Activated T-cell treated with anti-CD3 and anti-CD28 coated beads for 1 hour (primary cell): ENCODE measurements at places on chromosomes 6 and 20.
A peak's percentile ranks its signal among the peaks of the same experiment; 100 is the strongest.

DNA sequence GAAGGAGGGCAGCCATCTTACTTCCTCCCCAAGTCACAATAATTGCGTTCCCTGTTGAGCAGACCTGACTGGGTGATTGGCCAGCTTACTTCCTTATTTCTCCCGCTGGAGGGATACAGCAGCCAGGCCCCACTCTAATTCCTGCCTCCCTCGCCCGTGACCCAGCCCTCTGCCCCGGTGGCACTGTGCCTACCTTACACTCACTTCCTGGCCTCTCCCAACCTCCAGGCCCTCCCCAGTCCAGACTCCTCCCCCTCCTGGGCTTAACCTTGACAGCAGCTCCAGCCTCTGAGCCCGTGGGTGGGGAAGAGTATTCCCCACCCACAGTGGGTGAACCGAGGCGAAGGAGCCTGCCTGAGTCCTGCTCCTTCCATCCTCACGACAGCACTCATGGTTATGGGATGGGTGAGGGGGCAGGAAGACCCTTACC, 3.0 kb downstream of the BAK1 start:
- DNase-seq: no peak

DNA sequence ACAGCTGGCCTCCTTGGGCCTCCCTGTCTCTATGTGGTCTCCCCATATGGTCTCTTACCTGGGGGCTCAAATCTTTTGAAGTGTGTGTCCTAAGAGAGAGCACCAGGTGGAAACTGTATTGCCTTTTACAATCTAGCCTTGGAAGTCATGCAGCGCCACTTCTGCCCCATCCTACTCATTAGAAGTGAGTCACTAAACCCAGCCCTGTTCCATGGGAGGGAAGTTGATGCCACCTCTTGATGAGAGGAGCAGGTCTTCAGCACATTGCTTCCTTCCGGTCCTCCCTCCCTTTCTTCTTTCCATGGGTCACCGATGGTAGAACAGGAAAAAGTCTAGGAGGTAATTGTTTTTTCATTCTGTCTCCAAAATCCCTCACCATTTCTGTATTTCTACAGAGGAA, 156.3 kb downstream of the FOXA2 start:
- DNase-seq: no peak

DNA sequence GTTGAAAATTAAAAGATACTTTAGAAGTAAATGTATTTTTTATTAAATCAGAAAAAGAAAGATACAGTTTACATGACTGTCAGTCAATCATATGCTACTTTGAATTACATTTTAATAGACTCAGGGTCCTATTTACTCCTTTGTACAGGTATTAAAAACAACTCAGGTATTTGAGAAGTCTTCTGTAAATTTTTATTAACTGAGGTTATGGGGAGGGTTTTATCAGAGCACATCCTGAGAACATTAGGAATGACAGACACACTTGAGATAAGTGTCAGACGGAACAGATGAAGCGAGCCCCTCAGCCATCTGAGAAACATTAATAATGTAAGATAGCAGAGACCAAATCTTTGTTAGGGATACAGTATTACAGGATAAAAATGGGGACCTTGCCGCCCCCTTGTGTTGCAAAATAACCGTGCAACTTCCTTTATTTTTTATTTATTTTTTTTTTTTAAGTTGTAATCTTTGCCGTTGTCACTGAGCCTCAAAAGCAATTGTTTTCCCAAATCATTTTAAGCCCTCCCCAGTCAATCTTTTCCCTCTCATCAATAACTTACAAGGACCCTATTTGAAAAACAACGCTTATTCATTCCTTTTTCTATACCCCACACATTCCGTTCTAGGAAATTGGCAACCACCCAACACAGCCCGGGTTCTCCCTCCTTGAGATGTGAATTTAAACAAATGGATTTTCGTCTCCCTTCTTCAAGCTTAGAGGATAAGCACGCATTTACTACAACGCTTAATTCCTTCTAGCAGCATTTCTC, 126.7 kb downstream of the BCAS1 start:
- DNase-seq: peak; percentile 19

DNA sequence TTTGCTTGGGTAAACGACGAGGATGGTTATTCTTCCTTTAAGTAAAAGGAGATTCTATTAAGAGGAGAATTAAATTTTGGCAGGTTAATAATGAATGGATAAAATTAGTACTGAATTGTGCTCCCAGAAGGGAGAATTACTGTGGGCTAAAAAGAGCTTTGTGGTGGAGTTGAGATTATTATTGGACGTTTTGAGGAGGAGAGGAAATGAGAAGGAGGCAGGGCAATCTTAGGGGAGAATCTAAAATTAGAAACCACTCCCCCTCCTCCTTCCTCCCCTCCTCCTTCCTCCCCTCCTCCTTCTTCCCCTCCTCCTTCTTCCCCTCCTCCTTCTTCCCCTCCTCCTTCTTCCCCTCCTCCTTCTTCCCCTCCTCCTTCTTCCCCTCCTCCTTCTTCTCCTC, 331.8 kb downstream of the PRL start:
- DNase-seq: no peak

DNA sequence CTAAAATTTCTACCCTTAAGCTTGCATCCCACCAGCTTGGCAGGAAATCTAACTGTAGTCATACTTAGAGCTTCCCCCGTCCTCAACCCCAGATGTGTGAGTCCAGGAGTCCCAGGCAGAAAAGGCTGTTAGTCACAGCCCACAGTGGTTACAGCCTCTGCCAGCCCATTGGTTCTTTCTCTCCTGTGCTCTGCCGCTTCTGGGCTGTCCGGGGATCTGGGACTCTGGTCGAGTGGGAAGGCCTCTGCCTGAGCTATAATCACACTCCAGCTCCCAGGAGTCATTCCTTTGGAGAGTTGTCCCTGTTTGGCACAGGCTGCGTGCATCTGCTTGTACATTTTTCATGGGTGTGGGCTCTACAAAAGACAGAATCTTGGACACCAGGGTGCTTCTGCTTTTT, 45.6 kb upstream of the FYN start:
- DNase-seq: no peak

DNA sequence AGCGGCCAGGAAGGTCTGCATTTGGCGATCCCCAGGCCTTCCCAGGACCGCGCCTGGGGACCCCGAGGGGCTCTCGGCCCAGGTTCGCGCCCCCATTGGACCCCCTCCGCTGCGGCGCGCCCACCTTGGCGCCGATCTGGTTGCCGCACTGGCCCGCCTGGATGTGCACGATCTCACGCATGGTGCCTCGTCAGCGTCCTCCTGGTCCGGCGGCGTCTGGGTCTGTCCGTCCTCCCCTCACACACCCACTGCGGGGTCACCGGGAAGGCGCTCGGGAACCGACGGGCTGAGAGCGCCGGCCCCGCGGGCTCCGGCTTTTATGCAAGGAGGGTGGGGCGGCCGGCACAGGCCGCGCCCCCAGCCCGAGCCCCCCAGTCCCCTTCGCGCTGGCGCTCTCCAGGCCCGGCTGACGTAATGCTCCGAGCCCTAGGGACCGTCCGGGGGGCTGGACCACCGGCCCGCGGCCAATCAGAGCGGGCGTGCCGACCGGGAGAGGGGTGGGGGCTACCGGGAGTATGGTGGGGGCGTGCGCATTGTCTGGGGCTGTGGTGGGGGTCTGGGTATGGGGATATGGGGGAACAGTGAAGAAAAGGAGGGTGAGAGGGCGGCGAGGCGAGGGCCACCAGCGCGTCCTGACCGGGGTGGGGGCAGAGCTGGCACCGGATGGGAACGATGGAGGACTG, at the start of gene TUBB2B:
TUBB2B (minus strand) TSS at position 291 of the 683 bp plus-strand sequence; CDS start at position 181, 110 bp downstream.
- DNase-seq: no peak

DNA sequence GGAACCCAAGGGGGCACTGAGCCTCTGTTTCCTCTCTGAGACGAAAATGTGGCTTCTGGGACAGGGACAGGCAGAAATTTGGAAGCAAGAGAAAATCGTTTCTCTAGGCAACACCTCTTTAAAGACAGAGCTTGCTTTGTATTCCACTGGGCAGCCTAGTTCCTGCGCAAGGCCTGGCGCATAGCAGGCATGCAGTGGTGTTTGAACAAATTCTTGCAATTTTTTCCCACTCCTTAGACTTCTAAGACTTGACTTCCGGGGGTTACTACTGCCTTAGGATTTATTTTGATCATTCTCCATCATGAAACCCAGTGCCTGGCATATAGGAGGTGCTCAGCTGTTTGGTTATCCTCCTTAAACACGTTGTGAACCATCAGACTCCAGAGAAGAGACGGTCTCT, 249.0 kb upstream of the KCNG1 start:
- DNase-seq: no peak

- no peak for DNase-seq
These were observed 104.9 kb downstream of the FOXO3 start for GRCh38 chr6:108665495-108666196.

DNA sequence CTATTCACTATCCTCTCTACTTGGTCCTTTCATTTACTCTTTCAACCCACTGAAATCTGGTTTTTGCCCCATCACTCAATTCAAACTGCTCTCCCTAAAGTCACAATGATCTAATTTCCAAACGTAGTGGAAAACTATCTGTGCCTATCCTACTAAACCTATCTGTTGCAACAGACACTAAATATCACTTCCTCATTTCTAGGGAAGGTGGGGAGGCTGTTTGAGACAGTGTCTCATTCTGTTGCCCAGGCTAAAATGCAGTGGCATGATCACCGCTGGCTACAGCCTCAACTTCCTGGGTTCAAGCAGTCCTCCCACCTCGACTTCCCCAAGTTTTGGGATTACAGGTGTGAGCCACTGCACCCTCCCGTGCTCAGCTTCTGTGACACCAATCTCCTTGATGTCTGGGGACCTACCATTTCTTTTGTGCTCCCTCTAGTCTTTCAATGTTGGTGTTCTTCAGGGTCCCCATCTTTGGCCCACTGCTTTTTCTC, 8.8 kb downstream of the RANBP9 start:
- DNase-seq: no peak

- DNase-seq: no peak
These were observed 7.7 kb upstream of the BACH2 start for GRCh38 chr6:90304308-90304707.

DNA sequence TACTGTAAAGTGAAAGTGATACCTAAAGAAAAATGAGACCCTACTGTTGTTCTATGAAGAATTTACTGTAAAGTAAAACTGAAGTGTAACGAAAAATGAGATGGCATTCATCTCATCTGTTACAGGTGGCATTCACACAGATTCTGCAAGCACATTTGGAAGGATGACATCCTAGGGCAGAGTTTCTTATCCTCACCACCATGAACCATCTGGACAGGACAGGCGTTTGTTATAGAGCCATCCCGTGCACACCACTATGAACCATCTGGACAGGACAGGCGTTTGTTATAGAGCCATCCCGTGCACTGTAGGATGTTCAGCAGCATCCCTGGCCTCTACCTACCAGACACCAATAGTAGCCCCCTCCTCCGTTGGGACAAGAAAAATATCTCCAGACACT, 294.8 kb downstream of the GMDS start:
- DNase-seq: no peak

DNA sequence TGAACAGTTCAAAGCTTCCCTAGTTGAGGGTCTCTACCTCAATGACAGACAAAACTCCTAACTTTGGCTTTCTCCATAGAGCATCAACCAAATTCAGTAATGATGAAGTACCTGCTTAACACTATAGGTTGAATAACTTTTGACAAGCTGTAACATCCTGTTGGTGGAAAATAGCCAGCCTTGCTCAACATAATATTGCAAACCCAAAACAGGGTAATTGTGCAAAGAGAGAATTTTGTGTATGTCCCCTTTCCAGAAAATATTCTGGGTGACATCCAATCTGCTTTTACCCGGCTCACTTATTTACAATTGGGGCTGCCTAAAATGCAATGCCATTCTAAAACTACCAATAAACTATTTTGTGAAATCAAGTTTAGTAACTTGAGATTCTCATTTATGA, 72.8 kb downstream of the ATXN1 start:
- DNase-seq: no peak

DNA sequence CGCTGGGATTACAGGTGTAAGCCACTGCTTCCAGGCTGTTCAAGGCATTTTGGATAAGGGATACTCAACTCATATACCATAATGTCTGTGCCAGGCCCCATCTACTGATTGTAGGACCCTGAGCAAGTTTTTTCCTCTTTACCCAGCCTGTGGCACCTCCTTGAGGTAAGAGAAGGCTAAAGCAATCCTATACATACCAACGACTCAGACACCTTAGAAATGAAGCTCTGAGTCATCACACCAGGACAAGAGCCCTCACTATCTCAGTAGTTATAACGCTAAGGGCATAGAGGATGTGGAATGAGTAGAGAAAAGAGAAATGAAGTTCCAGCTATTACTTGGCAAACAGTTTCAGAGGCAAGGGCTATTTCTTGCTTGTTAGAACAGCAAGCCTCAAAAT, 16.9 kb downstream of the NDRG3 start:
- no peak for DNase-seq

DNA sequence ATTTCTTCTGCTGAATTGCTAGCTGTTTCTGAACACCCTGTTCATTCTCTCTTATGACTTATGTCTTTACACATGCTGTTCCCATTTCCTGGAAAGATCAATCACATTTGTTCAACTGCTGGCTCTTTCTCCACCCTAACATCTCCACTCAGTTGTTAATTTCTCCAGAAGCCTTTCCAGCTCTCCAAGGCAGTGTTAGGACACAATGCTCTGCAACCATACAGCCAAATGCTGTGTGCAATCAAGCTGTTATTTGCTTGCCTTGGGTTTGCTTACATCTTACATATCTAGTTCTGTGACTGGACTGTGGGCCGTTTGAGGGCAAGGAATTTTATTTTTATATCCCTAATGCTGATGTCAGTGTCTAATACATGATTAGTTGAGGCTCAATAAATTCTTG, 24.2 kb upstream of the CITED2 start:
- DNase-seq: no peak

GRCh38 chr6:63348836-63349235, 29.1 kb upstream of the LGSN start:
- no peak for DNase-seq

GRCh38 chr6:168286116-168286515, 33.5 kb downstream of the DACT2 start:
- no peak for DNase-seq

DNA sequence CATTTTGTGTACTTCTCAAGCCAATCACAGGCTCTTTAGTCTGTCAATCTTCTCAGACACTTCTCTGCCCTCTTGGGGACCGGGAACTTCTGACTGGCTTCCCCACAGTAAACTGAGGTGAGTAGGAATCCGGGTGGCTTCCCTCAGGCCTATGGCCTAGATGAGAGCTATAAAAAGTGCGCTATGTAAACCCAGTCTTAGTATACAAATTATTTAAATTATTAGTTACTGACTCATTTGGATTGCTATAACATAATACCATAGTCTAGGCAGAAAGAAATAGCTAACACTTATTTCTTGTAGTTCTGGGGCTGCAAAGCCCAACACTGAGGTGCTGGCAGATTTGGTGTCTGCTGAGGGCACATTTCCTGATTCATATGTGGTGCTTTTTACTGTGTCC, 109.2 kb upstream of the MCHR2 start:
- no peak for DNase-seq
